ENCODE measurements at places on chromosomes 6 and 20.

- peak; percentile 7 for DNase-seq
These were observed 427.3 kb upstream of the CITED2 start for GRCh38 chr6:139801571-139802321.

GRCh38 chr6:54463354-54464024, 155.2 kb downstream of the TINAG start:
- no peak for DNase-seq

DNA sequence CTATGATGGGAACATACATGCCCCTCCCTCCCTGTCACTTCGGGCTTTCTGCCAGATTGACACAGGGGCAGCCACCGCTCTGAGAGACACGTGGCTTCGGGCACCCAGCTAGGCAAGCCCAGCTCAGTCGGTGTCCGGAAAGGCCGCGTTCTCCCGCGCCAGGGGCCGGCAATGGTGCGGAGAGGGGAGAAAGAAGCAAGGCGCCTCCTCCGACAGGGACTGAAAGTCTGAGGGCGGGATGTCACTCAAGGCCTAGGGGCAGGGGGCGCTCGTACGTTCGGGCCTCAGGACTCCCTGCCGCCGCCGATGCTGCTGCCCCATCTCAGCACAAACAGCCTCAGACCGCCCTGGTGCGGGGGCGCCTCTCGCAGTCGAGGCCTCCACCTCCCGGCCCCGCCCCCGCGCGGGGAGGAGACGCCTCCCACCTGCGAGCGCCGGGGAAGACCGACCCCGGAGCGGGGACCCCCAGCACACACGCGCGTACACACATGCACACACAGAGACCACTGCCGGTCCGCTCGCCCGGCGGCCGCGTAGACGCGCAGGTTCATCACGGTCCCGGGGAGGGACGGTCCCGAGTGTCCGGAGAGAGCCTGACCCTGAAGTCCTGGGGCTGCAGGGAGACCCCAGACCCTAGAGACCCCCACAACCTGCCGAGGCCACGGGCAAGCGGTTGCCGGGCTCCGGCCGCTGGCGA, 1.9 kb downstream of the GRM4 start:
- no peak for DNase-seq

DNA sequence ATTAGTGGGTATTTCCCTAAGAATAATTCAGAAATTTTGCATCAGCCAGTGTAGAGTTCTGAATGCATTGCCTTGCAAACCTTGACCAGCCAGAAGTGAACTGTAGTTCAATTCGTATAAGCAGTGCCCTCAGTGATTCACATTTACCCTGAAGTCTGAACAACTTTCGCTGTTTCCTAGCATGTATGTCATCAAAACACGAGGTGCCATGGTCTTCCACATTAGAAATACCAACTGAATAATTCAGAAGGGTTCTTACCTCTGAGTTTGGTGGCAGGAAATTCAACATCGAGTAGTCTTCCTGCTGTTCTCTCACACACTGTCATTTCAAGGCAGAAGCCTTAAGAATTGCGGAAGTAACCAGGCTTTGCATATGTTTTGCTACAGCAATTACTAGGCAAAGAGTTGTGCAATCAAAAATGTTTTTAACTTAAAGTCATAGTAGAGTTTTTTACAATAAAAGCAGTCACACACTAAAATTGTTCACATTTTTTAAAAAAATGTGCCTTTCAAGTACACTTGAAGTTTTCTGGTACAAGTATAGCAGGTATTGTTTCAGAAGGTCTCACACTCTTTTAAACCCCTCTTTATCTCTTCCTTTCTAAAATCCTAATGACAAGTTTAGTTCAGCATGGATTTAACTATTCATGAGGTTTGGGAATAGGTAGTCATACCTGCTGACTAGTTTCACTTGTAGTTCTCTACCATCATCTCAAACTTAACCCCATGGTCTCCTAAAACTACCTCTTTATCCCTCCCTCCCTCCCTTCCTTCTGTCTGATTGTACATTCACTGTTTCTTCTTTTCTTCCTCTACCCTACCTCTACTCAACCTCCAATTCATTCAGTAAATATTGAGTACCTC, 118.3 kb downstream of the STXBP5 start:
- peak; percentile 99 for DNase-seq

DNA sequence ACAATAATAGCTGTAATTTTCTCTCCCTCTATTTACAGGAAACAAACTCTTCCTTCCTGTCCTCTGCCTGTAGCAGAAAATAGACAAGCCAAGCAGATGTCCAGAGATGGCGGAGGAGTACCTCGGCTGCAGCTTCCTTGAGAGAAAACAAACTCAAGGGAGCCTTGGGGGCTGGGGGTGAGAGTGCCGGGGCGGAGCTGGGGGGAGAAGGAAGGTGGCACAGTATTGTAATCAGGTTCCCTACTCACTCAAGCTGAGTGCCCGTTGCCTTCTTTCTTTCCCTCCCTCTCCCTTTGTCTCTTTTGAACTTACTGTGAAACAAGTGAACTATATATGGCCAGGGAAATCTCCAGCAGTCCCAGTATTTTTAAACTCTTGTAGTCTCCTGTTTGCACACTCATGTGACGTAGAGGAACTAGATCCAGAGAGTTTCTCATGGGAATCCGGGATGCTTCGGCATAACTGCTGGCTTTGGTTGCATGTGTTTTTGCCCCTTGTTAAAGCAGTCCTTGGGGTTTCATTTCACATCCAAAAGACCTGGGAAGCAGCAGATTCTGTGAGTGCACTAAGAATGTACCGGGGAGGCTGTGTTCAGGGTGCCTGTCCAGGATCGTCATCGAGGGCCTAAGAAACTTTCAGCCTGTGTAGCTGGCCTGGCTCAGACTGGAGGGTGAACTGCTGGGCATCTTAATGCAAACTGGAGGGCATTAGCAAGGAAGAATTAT, 44.6 kb upstream of the HDDC2 start:
- no peak for DNase-seq

DNA sequence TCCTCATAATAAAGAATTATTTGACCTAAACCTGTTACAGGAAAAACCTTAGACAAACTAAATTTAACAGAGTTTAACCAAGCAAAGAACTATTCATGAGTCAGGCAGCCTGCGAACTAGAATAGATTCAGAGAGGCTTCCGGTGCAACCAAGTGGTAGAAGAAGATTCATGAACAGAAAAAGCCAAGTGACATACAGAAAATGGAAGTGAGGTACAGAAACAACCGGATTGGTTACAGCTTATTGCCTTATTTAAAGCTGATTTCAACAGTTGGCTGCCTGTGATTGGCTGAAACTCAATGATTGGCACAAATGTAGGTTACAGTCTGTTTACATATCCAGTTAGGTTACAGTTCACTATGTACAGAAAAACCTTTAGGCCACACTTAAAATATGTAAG, 10.1 kb downstream of the PPP1R3G start:
- no peak for DNase-seq

DNA sequence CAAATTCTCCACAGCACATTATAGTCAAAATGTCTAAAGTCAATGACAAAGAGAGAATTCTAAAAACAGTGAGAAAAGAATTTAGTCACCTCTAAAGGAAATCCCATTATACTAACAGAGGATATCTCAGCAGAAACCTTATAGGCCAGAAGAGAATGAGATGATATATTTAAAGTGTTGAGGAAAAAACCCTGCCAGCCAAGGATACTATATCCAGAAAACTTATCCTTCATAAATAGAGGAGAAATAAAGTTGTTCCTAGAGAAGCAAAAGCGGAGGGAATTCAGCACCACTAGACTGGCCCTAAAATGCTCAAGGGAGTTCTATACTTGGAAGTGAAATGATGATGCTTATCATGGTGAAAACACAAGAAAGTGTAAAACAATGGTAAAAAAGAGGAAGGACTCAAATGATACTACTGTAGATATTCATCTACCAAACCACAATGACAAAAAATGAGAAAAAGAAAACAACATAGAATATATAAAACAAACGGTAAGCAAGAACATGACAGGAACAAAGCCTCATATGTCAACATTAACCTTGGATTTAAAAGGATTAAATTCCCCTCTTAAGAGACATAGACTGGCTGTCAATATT, 16.7 kb downstream of the GPRC6A start:
- no peak for DNase-seq

DNA sequence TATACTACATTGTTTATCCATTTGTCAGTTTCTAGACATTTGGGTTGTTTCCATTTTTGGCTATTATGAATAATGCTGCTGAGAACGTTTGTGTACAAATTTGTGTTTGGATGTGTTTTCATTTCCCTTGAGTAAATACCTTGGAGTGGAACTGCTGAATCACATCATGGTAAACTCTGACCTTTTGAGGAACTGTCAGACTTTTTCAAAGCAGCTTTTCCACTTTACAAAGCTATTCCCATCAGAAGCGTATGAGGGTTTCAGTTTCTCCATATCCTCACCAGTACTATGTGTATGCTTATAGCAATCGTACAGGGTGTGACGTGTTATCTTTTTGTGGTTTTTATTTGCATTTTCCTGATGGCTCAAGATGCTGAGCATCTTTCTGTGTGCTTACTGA, 103.7 kb downstream of the MYO6 start:
- DNase-seq: no peak

DNA sequence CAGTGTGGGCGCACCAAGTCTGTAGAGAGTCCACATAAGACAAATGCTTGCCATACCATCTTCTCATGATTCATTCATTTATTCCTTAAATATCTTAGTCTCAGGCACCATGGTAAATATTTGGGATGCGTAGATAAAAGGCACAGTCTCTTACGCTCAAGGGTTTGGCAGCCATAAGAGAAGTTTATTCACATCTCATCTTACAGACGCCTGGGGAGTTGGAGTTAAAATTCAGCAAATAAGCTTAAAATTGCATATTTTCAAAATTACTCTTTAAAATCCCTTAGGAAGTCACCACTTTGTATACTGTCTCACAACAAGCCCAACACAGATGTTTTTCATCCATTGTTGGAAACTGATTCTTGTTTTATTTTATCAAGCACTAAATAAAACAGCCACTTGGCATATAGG, 363.3 kb downstream of the KIF16B start:
- no peak for DNase-seq

GRCh38 chr6:53691252-53691651, 25.7 kb upstream of the KLHL31 start:
- DNase-seq: no peak

- DNase-seq: no peak
These were observed 107.7 kb upstream of the RALGAPA2 start for GRCh38 chr20:20820104-20820503.

DNA sequence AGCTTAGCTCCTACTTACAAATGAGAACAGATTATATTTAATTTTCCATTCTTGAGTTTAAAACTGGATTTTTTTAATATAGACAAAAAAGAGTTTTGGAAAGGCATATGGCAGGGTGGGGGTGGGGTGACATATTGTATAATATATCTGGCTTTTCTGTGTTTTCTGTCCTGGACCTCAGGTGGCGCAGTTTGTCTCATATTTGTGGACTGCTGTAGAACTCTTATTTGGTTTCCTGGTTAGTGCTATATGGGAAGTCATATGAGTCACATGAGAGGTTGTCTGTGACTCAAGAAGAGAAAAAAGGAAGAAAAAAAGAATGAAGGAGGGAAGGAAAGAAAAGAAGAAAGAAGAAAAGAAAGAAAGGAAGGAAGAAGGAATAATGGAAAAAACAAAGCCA, 131.8 kb downstream of the CLVS2 start:
- no peak for DNase-seq

DNA sequence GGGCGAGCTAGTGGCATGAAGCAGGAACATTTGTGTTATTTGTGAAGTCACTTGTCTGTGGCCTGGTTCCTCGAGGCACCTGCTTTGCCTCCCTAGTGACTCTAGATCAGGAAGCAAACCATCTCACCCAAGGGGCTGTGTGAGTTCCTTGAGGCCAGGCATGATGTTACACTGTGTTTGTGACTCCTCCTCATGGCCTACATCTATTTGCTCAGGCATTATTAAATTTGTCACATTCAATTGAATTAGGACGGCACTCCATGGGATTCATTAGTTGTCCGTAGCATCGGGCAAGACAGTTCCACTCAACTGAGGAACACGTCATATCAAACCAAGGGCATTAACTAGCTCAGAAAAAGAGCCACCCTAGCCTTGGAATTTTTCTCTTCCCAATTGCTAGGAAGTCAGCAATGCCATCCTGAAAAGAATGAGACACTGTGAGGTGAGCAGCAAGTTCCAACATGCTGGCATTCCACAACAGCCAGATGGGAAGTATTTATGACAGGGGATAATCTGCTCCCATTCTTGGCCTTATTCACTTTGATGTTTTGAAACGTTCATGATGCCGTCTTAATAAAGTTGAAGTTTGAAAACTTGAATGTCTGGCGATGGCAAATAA, 17.2 kb downstream of the TMEM200A start:
- DNase-seq: no peak

GRCh38 chr6:151452750-151453427, 963 bp upstream of the RMND1 start:
- DNase-seq: peak; percentile 52

- DNase-seq: no peak
These were observed 11.0 kb downstream of the SMPDL3A start for GRCh38 chr6:122799916-122800686.

DNA sequence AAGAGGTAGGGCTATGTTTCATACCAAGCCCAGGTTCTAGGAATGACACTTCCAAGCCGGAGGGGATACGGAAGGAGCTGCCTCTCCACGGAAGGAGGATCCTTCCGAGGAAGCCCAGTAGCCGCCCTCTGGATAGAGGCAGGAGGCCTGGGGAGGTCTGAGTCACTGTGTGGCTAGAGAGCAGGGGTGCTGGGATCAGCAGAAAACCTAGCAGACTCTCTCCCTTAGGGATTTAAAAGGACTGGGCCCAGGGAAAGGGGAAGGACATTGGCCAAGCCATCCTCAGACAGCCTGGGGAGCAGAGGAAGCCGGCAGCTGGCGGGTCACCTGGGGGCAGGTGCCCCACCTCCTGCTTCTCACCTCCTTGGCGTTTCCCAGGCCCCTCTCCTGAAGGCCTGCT, 36.6 kb upstream of the NFATC2 start:
- no peak for DNase-seq

- no peak for DNase-seq
These were observed 837 bp upstream of the OSER1 start for GRCh38 chr20:44211177-44212039.

DNA sequence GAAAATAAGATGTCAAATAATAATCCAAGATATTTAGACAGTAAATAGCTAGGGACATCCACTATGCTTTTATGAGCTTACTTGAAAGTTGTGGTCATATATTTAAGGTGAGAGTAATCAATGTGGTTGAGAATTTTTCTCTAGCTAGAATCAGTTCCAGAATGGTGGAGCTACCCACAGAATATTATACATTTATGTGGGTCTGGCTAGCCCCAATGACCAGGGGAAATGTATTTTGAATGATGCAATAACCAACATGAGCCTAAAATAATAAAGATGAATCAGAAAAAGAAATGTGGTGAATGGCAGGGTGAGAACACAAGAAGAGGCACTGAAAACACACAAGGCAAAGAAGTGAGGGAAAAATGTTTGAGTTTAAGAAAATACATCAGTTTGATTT, 325.7 kb downstream of the TBC1D32 start:
- DNase-seq: no peak

- DNase-seq: no peak
These were observed 192.9 kb downstream of the AIG1 start for GRCh38 chr6:143253586-143253985.

- DNase-seq: no peak
These were observed 92.5 kb upstream of the SUPT3H start for GRCh38 chr6:45470131-45470738.

GRCh38 chr6:77205936-77206335, 257.4 kb downstream of the HTR1B start:
- no peak for DNase-seq
